Endothelial cell (in vitro differentiated cells): ENCODE measurements at places on chromosomes 11 and 22.

DNA sequence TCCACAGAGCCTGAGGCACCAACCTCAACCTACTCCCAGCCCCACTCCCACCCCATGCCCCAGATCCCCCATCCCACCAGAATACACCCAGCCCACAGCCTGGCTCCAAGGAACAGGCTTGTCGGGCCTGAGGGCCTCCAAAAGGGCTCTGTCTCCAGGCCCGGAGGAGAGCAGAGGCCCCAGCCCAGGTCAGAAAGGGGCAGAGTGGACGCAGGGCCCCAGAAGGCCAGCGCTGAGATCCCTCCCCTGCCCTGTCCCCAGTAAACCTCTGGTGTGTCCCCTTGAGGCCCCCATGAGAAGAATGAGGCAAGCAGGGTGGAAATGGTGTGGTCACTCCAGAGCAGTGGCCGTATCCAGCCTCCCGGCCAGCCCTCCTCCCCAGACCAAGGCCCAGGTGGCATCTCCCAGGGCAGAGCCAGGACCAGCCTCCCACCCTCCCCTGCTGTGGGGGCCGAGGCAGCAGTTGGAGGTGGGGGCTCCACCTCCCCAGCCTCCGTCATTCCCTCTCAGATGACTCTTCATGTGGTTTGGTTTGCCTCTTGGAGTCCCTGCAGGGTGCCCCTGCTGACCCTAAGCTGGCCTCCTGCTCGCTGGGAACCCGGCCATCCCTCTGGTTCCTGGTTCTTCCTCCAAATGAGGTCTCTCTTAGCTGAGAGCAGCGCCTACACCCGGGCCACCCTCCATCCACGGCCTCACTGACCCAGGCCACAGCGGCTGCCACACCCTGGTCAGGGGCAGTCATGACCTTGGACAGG lies 195.0 kb downstream of the IGLL1 start:
- DNase-seq: no peak
- H3K27ac ChIP-seq: no peak overlapping the region

- H3K4me3 ChIP-seq: no peak overlapping the region
- H3K4me1 ChIP-seq: peaks cover 26% of the 10 kb centered on the region
- H3K36me3 ChIP-seq: peaks cover 26% of the 10 kb centered on the region
These were observed 60.9 kb downstream of the LRP5 start for GRCh38 chr11:68373189-68373814.

- peaks cover 31% of the 10 kb centered on the region for H3K36me3 ChIP-seq
- H3K4me3 ChIP-seq: no peak overlapping the region
- H3K4me1 ChIP-seq: no peaks in the 10 kb centered on the region
- no peak overlapping the region for H3K27ac ChIP-seq
- DNase-seq: no peak
- H3K27me3 ChIP-seq: no peaks in the 10 kb centered on the region
These were observed 8.7 kb downstream of the MED19 start for GRCh38 chr11:57703341-57703740.

DNA sequence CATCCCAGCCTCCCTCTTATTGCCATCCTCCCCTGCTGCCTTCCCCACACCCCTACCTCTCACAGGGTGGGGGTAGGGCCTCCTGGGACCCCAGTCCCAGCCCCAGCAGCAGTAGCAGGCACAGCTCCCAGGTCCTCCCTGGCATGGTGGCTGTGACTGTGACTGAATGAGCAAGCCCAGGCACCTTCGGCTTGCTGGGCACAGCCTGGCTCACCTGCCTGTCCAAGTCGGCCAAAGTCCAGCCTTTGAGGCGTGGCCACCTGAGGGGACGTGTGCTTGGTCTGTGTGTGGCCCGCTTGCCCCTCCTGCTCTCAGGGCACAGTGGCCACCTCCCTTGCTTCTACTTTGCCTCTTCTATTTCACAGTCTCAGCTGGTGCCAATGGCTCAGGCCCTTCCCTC lies at the start of gene TREH:
Gene TREH (minus strand): TSS at position 168 of the 400 bp plus-strand sequence. CDS start 23 bp downstream, at position 145.
- no peak within 1 kb of the TSS for H3K27ac ChIP-seq
- peaks cover 7% of the 10 kb centered on the region for H3K27me3 ChIP-seq
- no peak within 1 kb of the TSS for H3K4me3 ChIP-seq
- no peak for DNase-seq
- no peaks in the 10 kb centered on the region for H3K4me1 ChIP-seq
- no peaks in the 10 kb centered on the region for H3K36me3 ChIP-seq

- H3K27me3 ChIP-seq: peaks cover 1% of the 10 kb centered on the region
- H3K4me3 ChIP-seq: no peak overlapping the region
- H3K4me1 ChIP-seq: peaks cover 6% of the 10 kb centered on the region
- no peak overlapping the region for H3K27ac ChIP-seq
- DNase-seq: no peak
These were observed 30.4 kb downstream of the SIK2 start for GRCh38 chr11:111632516-111633220.

DNA sequence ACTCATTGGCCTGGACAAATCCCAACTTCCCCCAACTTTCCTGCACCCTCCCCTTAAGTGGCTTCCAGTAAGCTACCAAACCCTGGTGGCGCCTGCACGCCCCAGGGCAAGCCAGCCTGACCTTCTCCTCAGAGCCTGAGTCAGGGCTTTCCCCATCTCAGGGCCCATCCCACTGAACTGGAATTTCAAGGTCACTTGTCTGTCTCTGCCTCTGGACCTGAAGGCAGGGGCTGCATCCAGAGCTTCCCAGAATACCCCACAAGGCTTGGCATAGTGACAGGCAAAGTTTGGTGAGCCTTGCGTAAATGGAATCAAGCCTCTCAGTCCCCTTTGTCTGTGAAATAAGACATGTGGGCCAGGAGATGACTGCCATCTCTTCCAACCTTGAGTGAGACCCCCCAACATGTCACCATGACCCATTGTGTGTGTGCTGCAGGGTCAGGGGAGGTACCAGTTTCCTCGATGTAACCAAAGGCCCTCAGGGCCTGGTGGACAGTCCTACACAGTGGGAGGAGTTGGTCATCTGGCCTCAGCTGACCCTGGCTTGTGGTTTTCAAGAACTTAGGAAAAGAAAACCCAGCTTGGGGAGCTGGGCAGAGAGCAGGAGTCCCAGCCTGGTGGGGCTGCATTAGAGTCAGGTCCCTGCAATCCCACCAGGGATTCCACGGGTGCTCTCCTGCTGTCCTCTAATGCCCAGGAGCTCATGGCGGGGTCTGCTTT lies 8.9 kb downstream of the ALX4 start:
- H3K4me3 ChIP-seq: no peak overlapping the region
- H3K27ac ChIP-seq: no peak overlapping the region
- H3K4me1 ChIP-seq: peaks cover 6% of the 10 kb centered on the region
- no peak for DNase-seq
- no peaks in the 10 kb centered on the region for H3K36me3 ChIP-seq
